ENCODE measurements at places on chromosomes 5 and 9. TPM values are rescaled to one million over a fixed set of nuclear protein-coding genes. Genes with fewer than 3 reads are reported as not detected.

- DNase-seq, result no peak
Measured at GRCh38 chr9:98877311-98877710, 66.4 kb upstream of the COL15A1 start.

Gene ENTPD8
- total RNA-seq, result not detected

DNA sequence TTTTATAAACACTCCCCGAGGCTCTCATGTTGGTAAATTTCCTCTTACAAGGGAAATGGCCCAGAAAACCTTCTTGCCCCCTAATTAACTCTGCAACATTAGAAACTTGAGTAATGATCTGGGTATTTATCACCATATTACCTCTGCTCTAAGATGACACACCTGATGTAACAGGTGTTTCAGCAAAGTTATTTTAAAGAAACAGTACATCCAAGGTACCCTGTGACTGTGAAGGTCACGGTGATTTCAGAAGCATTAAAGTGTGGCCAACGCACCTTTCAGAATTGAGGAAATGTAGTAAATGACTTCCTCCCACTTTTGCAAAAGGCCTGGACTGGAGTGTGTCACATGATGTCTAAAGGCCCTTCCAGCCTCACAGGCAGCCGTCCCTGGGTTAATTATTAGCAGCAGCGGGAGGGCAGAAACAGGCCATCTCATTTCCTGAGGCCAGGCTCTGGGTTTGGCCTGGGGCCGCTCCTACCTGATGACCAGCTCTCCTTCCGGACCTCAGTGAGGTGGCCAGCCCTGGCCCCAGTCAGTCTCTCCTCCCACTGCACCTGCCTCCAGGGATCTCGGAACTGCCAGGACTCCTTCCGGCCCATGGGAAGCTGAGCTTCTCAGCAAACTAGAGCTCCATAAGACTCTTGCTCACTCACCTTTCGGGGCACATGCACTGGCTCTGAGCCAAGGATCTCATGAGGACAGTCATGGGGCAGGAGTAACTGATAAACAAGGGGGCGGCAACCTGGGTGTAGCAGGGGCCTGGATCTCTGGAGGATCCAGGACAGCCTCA is 20.7 kb downstream of the PTPN3 start:
- peak; percentile 90 for DNase-seq

Gene TESK1
- 24.0 TPM for total RNA-seq

GRCh38 chr9:111533099-111533790 is 8.3 kb downstream of the ZNF483 start:
- DNase-seq, result peak; percentile 48

Gene HSPB3
- not detected for total RNA-seq

DNA sequence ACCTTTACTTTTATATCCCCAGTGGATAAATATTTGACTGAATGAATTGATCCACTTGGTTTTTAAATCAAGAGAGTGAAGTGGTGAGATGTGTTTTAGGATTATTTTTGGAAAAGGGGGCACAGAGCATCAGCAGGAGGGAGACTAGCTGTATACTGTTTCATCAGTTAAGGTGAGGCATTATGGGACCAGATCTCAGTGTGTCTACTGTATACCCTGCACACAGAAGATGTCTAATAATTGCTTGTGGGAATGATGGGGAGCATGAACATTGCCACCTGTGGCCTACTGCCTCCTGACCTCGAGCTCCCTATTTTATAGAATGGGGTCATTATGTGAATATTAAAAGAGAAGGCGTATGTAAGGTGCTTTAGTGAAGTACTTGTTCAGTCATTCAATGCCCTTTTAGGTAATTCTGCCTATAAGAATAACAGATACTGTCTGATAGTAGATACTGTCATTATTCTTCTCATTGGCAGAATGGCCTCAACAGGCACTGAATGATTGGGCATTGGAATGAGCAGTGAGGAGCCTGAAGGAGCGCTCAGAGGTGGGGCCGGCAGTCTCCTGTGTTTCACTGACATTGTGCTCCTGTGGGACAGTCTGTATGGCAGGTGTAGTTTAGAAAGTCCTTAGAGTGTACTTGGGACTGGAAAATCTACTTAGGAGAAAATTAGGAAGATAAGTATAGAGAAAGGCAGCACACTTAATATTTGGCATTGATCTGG is 47.4 kb upstream of the FAM120AOS start:
- no peak for DNase-seq

DNA sequence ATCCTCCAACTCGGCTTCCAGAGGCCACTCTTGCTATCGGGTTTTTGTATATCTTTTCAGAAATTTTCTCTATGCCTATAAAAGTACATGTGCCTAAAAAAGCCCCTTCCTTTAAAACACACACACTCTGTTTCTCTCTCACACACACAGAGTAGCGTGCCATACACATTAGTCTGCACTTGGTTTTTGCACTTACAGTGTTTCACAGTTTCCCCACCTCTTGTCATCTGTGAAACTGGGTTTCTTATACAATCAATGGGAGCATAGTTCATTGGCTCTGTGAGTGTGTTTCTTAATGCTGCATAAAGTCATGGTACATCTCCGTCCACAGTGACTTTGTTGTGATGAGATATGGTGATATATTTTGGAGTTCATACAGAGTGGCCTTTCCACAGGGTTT is 664 bp upstream of the IGFBPL1 start:
- DNase-seq, result no peak

- DNase-seq, result no peak
Measured at GRCh38 chr5:121954086-121954485, 7.7 kb upstream of the SRFBP1 start.

- no peak for DNase-seq
Measured at GRCh38 chr9:98009936-98010335, 26.8 kb downstream of the ANP32B start.

DNA sequence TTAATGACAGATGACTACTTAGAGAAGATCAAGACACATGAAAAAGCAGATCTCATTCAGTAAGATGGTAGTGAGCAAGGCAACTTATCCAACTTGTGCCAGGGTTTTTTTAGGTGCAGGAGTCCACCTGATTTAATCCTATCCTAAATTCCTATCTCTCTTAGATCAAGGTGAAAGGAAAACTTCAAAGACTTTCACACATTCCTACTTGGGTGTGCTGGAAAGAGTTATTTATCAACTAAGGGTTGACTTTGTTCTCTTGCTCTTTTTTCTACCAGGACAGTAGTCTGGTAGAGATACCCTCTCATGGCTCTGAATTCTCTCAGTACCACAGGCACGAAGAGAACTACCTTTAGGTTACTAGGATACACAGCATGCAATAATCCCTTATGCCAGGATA is 18.2 kb downstream of the TUT7 start:
- DNase-seq, result no peak

DNA sequence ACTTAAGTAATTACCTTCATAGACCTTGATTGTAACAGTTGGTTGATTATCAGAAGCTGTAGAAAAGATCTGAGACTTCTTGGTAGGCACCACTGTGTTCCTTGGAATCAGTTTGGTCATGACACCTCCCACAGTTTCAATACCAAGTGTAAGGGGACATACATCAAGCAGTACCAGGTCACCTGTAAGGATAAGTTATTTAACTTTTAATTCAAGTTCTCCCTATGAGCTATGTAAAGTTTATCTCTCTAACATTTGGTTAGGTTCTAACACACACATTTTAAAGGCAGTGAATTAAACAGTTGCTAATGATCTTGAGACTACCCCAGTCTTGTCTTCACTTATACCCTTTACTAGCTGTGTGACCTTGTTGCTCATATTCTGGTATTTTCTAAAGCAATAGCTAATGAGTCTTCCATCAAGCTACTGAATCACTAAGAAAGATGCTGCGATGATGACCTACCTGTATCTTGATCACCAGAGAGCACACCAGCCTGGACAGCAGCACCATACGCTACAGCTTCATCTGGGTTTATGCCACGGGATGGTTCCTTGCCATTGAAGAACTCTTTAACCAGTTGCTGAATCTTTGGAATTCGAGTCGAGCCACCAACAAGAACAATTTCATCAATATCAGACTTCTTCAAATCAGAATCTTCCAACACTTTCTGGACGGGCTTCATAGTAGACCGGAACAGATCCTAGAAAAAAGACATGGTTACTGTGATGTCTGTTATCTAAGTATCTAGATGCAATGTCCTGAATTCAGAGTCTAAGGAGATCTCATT is 2.8 kb downstream of the HSPA5 start:
- DNase-seq, result no peak

Gene SLC27A4
- total RNA-seq, result 27.7 TPM

Gene IL13
- total RNA-seq, result not detected

Gene IL4
- not detected for total RNA-seq

DNA sequence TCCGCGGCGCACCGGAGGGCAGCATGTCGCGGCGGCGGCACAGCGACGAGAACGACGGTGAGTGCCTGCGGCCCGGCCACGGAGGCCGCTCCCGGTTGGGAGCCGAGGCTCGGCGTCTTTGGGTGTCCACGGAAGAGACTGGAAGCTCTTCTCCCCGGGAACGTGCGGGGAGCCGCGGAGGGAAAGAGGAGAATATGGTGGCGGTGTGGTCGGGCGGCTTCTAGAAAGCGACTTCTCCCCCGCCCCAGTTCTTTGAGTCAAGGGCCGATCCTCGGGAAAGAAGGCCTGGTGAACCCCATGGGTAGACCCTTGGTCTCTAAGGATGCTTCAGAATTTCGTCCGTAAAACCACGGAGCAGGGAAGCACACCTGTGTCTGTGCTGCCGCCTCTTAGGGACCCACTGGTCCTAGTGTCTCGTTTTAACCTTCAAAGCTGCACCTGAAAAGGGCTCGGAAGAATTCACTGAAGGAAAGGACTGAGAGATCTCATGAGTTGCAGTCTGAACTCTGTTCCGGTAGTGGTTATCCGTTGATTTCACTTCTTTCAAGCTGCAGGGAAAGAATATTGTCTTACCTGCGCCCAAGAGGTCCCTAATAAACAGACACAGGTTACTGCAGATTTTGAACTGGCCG is 354 bp downstream of the NCBP1 start:
- DNase-seq, result no peak

Gene CD72
- 0.51 TPM for total RNA-seq

DNA sequence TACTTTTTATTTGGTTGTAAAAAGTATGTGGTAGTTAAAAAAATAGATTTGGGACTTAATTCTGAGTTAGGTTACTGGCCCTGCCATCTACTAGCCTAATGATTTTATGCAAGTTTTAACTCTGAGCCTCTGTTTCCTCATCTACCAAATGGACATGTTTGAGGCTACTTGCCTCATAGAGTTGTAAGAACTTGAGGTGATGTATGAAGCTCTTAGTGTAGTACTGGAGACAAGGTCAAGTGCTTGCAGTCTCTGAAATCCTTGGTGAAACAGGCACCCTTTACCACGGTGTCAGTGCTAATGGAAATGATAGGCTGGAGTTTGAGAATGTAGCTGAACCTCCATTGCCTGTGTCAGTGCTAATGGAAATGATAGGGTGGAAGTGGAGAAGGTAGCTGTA is 15.3 kb downstream of the GPR107 start:
- no peak for DNase-seq

DNA sequence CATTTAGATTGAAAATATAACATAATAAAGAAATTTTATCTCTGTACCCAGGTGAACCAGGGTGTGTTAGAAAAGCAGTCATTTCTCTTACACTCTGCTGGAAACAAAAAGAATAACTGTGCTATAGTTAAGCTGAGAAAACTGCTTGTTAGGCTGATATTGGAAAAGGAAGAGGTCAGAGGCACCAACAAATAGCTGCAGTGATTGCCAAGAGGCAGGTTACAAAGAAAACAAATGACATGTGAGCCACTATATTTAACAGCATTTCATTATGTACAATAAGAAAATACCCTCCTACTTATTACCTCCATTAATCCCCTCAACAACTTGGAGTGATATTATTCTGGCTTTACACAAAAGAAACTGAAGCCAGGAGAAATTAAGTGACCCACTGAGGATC is 607.9 kb upstream of the TLE4 start:
- DNase-seq, result no peak

GRCh38 chr5:10825897-10826644 is 65.0 kb upstream of the DAP start:
- no peak for DNase-seq

Gene SYK
- 15.7 TPM for total RNA-seq
